ENCODE measurements at places on chromosomes 2 and 18.
A peak's percentile ranks its signal among the peaks of the same experiment; 100 is the strongest.

DNA sequence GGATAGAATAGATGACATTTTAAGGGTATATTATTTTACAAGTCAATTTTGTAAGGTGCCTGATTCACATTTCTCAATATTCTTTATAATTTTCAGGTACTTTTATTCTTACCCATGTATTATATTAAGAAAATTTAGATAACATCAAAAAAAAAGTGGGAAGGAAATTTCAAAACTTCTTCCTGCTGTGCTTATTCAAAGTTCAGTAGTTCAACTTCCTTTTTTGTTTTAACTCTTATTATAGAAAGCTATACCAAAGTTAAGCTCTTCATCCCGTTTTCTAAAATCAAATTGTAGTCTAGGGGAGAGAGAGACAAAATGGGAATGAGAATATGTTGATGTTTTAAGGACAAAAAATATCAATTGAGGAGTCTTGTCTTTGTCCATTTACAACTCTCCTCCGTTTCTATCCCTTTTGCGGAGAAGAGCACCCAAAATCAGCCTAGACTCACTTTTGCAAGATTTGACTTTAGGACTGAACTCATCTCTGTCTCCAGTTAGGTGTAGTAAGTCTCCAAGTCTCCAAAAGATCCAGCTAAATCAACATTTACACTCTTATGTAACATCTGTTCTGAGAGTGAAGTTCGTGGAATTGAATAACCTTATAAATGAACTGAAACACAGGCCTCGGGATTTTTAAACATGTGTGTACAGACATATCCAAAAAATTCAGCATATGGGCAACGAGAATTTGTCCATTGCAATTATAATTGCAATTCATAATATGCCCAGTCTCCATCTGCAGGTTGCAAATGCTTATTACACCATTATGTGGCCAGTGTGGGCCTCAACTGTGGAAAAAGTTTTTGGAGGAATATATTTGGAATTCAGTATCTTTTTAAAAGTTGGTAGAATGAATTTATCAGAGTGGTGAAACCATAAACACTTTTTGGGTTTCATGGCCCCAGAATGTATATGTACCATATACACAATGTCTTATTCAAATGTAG, 23.9 kb downstream of the FAM124B start:
- DNase-seq, result no peak

- DNase-seq, result no peak
These were observed 329.4 kb downstream of the EXOC6B start for GRCh38 chr2:72496479-72496878.

DNA sequence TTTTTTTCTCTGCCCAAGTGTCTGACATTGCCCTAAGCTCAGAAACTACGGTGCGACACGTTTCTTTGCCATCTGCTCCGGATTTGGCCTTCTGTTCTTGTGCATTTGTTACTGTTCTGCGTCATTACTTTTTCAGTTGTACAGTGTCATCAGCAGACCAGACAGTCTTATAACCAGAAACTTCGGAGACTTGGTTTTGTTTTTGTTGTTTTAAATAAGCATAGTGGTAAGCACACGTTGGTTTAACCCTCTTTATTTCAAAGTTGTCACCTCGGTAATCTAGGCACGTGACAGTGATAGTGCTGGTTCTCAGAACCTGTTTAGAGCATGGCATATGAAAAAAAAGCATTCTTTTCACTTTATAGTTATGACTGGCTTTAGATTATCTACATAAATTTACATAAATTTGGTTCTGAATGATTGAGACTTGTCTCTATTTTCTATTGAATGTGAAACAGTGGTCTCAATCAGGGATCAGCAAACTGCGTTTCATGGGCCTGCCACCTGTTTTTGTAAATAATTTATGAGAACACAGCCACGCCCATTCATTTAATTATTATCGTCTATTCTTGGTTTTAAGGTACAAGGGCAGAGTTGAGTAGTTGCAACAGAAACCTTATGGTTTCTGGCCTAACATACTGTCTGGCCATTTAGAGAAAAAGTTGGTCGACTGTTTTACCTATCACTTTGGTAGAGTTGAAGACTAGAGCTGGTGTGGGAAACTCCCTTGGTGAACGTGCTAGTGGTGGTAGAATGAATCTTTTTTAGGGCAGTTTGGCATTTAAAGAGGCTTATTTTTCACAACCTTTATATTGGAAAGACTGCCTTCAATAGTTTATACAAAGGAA, 106.5 kb downstream of the ZNF532 start:
- peak; percentile 79 for DNase-seq

- DNase-seq, result no peak
These were observed 381.9 kb downstream of the KCNJ3 start for GRCh38 chr2:155080373-155080772.

GRCh38 chr2:204112084-204112770, 175.7 kb downstream of the ICOS start:
- DNase-seq, result no peak

DNA sequence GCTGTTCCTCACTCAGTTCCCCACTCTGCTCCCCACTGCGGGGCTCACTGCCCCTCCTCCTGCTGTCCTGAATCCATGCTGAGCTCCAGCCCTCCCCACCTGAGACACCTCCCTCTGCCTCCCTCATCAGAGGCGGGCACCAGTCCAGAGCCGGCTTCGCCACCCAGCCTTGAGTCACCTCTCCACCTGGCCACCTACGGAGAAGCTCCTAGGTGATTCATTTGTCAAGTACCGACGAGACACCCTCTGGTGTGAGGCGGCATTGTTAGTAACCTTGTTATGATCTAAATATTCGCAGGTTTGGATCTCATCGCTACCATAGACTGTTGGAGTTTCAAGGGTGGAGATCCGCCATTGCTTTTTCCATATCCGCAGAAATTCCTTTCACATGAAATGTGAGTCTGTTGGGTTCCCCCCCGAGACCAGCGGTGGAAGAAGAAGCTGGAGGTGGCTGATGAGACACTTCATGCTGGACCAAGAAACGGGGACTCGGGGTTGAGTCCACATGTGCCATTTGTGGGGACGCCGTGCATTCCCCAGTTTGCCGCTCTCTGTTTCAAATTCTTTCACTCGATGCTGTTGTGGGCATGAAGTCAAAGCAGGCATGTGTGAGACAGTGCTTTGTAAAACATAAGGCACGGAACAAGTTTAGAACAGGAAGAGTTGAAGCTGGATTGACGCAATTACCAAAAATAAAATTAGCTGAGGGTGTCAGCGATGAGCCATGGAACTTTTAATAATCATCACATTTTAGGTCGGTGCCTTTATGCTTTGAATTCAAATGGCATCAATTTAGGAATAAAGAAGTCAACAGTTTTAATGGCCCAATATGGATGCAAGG, 259.8 kb upstream of the HDAC4 start:
- no peak for DNase-seq

DNA sequence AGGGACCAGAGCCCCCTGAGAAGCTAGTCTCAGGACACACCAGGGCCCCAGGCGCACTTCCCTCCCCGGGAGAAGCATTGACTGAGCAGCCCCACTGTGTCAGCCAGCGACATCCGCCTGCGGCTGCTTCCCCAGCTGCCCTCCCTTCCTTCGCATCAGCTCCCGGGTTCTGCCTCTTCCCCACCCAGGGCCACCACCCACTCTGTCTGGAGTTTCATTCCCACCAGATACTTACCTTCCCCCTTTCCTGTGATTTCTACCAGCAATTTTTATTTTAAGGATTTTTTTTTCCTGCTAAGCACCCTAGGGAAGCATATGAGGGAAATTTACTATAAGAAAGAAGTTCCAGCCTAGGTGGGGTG, 99.2 kb downstream of the SMAD7 start:
- DNase-seq, result no peak

DNA sequence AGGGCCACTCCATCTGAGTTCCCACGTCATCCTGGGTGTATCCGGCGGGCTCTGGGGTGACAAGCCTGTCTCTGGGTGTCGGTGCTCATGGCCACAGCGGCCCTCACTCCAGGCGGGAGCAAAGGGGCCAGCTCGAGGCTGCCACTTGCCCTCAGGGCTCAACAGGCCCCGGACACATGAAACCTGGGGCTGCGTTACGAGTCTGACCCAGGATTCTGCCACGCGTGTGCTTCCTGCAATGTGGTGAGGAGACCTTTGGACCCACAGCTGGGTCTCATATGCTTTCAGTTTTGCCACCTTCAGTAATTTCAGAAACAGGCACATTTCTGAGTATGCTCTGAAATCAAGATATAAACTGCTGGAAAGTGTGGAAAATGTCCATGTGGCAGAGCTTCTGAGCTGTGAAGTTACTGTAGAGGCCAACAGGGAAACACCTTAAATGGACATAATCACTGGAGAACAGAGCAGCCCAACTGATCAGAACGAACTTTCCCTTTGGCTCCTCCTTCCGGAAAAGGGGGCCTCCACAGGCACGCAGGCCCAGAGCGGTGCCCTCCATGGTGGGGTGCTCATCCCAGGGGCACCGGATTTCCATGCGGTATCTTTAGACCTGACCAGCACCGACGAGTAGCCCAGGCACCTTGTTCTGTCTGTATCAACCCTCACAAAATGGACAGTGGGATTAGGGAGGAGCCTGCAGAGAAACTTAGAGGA, 14.1 kb downstream of the PER2 start:
- no peak for DNase-seq

- no peak for DNase-seq
These were observed 577 bp downstream of the ERCC3 start for GRCh38 chr2:127293386-127293747.

DNA sequence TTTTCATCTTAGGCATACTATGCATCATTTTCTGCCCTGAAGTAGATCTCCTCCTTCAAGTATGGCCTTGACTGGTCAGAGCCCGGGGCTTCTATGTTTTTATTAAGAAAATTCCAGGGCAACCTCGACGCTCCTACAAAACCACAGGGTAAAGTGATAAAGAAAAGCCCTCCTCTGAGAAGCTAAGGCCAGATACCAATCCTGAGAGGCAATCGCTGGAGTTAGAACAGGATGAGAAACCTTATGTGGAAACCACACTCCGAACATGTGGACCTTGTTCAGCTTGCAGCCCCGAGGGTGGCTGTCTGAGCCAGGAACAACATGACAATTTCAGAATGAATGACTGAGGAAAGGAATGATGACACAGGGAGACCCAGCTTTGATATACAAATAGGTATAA, 35.6 kb downstream of the RMC1 start:
- DNase-seq, result no peak

GRCh38 chr18:42018831-42019230, 63.8 kb downstream of the PIK3C3 start:
- DNase-seq, result no peak

DNA sequence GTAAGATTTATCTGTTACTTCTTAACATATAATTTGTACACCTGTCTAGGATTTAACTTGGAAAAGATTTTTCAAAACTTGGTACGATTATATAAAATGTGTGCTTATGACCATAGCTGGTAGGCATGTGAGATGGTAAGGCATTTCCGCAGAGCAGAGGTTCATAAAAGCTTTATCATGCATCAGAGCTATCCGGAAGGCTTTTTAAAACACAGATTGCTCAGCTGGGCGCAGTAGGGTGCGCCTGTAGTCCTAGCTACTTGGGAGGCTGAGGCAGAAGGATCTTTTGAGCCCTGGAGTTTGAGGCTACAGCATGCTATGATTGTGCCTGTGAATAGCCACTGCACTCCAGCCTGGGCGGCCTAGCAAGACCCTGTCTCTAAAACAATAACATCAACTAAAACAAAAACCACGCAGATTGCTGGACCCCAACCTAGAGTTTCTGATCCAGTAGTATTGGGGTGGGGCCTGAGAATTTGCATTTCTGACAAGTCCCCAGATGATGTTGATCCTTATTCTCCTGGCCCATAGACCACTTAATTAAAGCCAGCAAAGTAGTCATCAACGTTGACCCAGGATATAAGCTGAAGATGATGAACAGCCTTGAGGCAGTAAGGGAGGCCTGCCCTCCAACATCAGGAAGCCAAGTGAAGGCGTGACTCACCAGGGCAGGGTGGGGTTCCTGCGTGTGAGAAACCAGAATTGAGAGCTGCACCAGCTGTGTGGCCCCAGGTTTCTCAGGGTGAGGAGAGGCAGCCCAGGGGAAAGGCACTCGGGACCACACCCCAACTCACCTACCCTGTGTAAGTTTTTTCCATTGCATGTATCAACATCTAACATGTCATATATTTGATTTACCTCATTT, 21.6 kb upstream of the SLC20A1 start:
- DNase-seq, result no peak

- DNase-seq, result no peak
These were observed 72.8 kb downstream of the PLEKHA3 start for GRCh38 chr2:178553047-178553446.

GRCh38 chr2:155250800-155251199, 552.3 kb downstream of the KCNJ3 start:
- DNase-seq, result peak; percentile 58

GRCh38 chr2:96514521-96514920, 9.4 kb upstream of the NEURL3 start:
- DNase-seq, result no peak

- no peak for DNase-seq
These were observed 64.0 kb downstream of the RALBP1 start for GRCh38 chr18:9539283-9539682.

DNA sequence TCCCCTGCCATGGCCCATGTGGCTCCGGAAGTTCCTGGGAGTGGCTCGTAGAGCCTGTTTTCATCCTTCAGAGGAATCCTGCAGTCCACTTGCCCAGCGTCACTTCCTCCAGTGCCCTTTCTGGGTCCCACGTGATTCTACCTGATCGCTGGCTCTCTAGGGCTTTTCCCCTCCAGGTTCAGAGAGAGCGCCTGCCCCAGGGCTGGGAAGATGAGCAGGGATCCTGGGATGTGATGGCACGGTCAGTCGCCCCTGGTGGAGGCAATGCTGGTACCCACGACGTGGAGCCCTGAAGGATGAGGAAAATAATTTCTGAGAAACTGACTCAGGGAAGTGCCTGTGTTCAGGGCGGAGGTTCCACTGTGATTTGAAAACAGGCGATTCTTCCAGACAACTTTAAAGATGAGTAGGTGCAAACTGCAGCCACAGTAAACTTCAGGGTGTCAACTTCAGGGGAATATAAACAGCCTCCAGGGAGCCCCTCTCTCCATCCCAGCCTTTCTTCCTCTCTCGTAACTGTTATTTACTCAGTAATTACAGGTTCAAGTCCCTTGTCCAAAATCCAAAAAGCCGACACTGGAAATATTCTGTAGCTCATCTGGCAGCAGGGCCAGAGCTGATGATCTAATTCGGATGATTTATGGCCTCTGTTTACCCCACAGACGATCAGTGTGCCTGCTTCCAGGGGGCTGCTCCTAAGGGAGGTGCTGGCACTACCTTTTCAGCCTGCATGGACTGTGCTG, 105.9 kb downstream of the AGAP1 start:
- no peak for DNase-seq

GRCh38 chr18:74155276-74155675, 7.0 kb downstream of the TIMM21 start:
- no peak for DNase-seq

All from NCI-H2171 treated with DMSO at 0.1 percent for 48 hours (cell line).